ENCODE measurements at places on chromosomes 12 and 14.

DNA sequence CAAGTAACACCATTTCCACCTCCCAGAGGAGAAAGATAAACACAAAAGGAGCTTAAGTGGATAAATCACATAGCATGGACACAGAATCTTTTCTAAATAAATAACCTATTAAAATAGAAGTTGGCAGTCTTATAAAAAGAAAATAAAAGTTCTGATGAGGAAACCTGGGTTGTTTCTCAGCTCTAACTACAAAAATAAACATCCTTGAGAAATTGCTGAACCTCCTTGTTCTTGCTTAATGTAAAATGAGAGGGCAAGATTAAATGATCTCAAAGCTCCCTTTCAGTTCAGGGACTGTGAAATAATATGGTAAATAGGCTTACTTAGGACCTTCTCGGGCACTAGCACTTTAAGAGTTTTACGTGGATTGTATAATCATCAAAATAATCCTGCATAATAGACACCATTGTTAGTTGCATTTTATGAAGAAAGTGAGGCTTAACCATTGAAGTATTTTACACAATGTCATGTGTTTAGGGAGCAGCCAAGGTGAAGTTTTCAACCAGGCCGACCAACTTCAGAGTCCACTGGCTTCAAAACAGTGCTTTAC lies 214.0 kb upstream of the NOVA1 start:
- no peak for DNase-seq

DNA sequence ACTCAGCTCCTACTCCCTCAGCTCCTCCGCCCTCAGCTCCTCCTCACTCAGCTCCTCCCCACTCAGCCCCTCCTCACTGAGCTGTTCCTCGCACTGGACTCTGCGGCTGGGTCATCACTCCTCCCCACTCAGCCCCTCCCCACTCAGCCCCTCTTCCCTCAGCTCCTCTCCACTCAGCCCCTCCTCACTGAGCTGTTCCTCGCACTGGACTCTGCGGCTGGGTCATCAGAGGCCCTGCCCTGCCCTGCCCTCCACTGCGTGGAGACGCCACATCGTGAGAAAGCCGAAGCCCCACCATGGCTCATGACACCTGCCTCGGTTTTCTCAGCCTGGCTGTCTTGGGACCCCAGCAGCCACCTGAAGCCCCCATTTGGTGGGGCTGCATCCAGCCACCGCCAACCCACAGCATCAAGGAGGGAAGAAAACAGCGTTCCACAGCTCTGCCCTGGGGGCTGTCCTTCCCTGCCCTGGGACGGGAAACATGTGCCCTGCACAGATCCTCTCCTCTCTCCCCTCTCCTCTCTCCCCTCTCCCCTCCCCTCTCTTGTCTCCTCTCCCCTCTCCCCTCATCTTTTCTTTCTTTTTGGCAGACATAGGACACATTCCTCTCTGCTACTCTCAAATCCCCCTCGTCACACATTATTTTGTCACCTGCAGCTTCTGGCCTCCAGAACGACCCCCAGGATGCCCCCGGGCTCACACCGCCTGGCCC lies 17.7 kb downstream of the NOC4L start:
- no peak for DNase-seq

DNA sequence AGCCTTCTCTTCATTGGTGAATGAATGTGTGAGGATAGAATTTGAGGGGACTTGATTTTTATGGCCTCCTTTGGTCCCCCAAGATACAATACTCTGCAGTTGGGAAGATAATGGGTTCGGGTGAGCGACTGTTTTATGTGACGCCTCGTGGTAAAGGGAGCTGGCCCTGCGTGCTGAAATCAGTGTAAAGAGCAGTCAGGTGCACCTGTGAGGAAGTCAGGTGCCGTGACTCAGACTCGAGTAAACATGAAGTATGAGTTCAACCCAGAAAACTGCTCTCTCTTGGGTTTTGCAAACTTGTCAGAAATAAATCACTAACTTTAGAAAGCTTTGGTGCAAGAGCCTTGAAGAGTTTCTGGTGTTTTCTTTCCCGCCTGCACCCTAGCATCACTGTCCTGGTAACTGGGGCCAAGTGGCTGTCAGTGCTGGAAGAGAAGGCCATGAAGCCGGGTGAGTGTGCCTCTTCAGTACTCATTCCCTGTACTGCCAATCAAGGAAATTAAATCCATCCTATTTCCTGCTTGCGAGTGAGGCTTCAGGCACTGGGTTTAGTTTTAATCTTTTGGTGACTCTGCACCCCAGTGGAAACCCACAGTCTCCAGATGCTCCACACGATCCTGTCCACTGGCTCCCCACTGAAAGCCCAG lies 59.2 kb downstream of the AACS start:
- no peak for DNase-seq

DNA sequence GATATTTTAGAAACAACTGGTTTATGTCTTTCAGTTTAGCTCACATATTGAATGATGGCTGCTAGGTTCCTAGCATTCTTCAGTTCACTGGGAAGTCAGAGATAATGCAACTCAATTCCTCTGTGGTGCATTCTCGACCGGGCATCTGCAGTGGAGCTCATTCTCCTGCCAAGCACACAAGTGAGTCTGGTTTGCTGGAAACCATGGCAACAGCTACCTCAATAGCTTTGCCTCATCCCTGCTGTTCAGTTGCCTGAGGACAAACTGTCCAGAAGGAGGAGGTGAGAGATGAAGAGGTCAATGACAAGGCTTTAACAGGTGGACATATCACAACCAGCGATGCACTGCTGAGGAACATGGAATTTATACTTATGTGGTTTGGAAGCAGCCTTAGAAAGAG lies 816.9 kb downstream of the AACS start:
- DNase-seq, result no peak

- no peak for DNase-seq
These were observed 20.8 kb downstream of the VRK1 start for GRCh38 chr14:96817750-96818666.

- DNase-seq, result no peak
These were observed 2.5 kb downstream of the GRIN2B start for GRCh38 chr12:13978876-13979275.

- DNase-seq, result no peak
These were observed 10.7 kb downstream of the CEP170B start for GRCh38 chr14:104875811-104876210.

- DNase-seq, result no peak
These were observed 215.4 kb upstream of the DIO2 start for GRCh38 chr14:80426683-80427082.

- no peak for DNase-seq
These were observed 22.1 kb downstream of the ACVR1B start for GRCh38 chr12:51973560-51973959.

DNA sequence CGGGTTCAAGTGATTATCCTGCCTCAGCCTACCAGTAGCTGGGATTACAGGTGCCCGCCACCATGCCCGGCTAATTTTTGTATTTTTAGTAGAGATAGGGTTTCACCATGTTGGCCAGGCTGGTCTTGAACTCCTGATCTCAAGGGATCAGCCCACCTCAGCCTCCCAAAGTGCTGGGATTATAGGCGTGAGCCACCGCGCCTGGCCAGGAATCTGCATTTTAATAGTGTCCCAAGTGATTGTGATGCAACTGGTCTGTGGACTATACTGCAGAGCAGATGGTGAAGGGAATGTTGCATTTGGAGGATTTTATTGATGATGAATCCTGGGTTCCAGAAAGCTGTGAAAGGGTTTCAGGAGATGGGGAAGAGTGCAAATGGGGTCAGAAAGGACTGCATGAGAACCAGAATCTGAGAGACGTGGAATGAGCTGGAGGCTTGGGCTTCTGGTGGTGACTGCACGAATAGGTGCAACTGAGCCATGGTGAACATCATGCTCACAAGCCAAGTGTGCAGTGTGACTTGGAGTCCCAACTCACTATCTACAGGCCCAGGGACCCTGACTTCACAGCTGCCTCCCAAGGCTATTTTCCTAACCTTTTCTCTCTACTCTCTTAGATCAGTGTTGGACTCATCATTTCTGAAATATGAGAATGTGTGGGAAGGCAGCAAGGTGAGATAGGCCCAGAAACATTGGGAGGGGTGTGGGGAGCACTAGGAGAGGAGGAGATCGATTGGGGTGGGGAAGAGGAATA lies 4.5 kb downstream of the RPS26 start:
- DNase-seq, result no peak

GRCh38 chr12:110846615-110847566 lies at the start of gene CCDC63:
Gene CCDC63, plus strand, starts transcription at chr12:110846987. Its CDS starts 5,968 bp downstream, at chr12:110852955.
- DNase-seq, result no peak

GRCh38 chr14:70425354-70425753 lies 8.5 kb upstream of the SYNJ2BP start:
- DNase-seq, result no peak

- no peak for DNase-seq
These were observed 56.9 kb downstream of the BICD1 start for GRCh38 chr12:32163596-32163995.

- DNase-seq, result no peak
These were observed 94.0 kb downstream of the NAV3 start for GRCh38 chr12:77924703-77925102.

- no peak for DNase-seq
These were observed 226.8 kb downstream of the SOX5 start for GRCh38 chr12:23722655-23723054.

GRCh38 chr12:79083181-79083580 lies 218.6 kb downstream of the SYT1 start:
- DNase-seq, result no peak

DNA sequence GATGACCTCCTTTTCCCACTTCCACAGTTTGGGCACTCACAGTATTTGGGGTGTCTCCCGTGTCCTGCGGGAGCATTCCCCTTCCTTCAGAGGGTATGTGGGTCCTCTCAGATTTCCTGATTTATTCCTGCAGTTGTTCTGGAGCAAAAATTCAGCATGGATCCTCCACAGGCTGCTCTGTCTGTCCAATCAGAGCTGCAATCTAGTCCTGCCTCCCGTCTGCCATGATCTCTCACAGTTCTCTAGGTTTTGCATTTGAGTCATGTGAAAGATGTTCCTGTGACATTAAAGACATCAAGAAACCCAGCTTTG lies 435.9 kb downstream of the TMTC2 start:
- DNase-seq, result no peak

- DNase-seq, result no peak
These were observed 17.7 kb downstream of the RFLNA start for GRCh38 chr12:124312601-124313000.

- DNase-seq, result no peak
These were observed 6.4 kb downstream of the ATN1 start for GRCh38 chr12:6934110-6934509.

DNA sequence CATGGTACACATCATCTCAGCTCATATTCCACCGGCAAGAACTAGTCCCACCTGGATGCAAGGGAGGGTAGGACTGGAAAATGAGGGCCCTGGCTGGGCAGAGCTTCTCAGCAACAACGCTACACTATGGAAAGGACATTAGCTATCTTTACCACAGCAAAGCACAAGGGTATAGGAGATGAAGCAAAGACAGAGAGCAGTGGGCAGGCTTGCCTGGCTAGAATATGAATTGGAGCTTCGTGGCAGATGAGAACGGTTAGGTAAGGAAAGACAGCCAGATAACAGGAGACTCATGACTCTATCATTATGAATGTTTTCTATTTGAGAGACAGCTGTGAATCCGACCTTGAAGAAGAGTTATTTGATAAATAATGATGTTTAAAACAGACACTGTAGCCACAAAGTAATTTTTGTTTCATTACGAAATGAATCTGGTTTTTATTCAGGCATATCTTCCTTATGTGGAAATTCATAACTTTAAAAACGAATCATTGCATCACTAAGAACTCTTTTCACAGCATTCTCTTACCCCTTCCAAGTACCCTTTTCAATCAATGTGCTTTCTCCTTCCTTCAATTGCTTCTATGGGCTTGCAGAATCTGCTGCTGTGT lies 59.1 kb upstream of the PCED1B start:
- no peak for DNase-seq

- no peak for DNase-seq
These were observed 957.1 kb downstream of the DIO2 start for GRCh38 chr14:79254069-79254775.

DNA sequence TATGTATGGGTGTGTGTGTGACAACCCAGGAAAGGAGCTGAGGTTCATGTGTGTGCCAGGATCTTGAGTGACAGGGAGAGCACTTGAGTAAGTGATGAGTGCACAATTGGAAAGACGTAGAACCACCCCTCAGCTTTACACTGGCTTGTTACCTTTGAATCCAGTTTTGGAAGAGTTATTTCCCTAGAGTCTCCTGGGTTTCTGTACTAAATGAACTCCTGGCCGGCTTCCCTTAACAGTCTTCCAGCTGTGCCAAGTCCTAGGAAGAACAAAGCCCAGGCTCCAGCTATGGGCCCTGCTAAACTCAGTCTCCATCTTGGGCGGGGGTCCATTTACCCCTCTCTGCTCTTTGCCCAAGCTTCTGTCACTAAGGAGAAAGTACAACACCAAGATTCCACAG lies 19.7 kb upstream of the NR1H4 start:
- no peak for DNase-seq

GRCh38 chr12:27852117-27852516 lies 72.1 kb upstream of the MANSC4 start:
- no peak for DNase-seq

- DNase-seq, result no peak
These were observed 101.0 kb upstream of the PWP1 start for GRCh38 chr12:107584563-107584962.

- DNase-seq, result no peak
These were observed 121.0 kb upstream of the KRR1 start for GRCh38 chr12:75632442-75632841.

DNA sequence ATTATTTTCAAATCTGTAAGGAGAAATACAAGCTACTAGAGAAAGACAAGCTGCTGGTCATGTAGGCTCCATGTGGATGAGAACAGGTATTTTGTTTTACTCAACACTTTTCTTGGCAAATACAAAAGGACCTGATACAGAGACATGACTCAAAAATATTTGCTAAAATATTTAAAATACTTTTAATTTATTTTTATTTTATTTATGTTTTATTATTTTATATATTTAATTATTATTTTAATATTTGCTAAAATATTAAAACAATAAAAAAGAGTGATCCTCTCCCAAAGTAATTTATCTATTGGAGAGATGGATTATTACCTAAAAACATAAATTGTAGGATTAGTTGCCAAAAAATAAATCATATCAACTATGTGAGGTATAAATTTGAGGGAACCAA lies 808.9 kb upstream of the SEL1L start:
- DNase-seq, result no peak

- no peak for DNase-seq
These were observed 153.5 kb upstream of the MAX start for GRCh38 chr14:65255583-65256461.

DNA sequence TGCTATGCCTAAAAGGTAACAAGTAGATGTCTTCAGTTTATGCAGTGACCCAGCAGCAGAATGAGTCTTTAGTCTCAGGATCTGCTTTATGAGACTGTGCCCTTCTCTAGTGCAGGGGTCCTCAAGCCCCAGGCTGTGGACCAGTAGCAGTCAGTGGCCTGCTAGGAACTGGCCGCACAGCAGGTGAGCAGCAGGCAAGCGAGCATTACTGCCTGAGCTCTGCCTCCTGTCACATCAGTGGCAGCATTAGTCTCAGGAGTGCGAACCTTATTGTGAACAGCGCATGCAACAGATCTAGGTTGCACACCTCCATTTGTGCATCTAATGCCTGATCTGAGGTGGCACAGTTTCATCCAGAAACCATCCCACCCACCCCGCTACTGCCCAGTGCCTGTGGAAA lies 38.4 kb downstream of the LRP6 start:
- no peak for DNase-seq

- no peak for DNase-seq
These were observed 118.0 kb upstream of the PRICKLE1 start for GRCh38 chr12:42707312-42708226.

GRCh38 chr14:100350276-100350926 lies 27.3 kb downstream of the SLC25A47 start:
- DNase-seq, result no peak
